T-helper 2 cell (primary cell): ENCODE measurements at places on chromosomes 2 and 18.

DNA sequence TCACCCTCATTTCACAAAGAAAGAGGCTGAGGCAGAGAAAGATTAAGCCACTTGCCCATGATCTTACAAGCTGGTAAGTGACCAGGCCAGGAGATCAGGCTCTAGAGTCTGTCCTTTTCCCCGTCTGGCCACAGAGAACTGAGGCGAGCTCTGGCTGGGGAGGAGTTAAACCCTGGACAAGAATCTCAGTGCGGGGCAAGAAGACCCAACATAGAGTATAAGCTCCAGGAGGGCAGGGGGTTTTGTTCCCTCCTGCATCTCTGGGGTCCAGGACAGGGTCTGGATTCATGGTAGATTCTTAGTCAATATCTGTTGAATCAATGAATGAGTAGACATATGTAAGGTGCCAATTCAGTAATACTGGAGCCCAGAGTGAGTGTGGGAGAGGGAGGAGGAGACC lies 12.9 kb upstream of the INPP5D start:
- no peak for DNase-seq

DNA sequence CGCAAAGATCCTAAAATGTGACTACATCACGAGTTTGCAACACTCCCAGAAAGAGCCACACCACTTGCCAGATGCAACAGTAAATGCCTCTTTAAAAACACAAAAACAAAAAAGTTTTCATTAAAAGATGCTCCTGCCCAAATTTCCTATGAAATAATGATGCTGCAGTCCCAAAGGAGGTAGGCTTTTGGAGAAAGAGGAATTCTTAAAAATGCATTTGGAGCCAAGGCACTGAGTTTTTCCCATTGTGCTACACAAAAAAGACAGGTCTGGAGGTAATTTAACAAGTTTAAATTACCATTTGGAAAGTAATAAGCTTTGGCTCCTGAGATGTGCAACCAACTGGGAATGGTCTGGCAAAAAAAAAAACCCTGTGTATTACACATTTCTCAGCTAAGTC lies 145.0 kb downstream of the PID1 start:
- DNase-seq: no peak

GRCh38 chr2:219071131-219071816 lies 10.6 kb upstream of the IHH start:
- DNase-seq: no peak

- no peak for DNase-seq
These were observed 151.8 kb downstream of the SH3RF3 start for GRCh38 chr2:109280804-109281203.

GRCh38 chr2:98419977-98420725 lies 24.5 kb upstream of the INPP4A start:
- DNase-seq: no peak

DNA sequence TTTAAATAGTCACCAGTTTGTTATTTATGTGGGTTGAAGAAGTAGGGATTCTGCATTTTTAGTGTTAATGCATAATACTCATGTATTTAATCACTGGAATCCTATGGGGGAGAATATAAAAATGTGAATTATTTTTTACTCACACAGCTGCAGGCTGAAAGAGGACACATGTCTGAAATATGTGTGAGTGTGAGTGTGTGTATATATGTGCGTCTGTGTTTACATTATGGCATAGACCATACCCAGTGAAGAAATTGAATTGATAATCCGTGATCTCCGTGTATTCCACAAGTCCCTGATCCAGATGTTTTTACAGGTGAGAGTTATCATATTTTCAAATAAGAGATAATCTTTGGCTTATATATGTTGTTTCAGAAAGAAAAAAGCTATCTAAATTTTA lies 225.3 kb downstream of the ICOS start:
- no peak for DNase-seq

DNA sequence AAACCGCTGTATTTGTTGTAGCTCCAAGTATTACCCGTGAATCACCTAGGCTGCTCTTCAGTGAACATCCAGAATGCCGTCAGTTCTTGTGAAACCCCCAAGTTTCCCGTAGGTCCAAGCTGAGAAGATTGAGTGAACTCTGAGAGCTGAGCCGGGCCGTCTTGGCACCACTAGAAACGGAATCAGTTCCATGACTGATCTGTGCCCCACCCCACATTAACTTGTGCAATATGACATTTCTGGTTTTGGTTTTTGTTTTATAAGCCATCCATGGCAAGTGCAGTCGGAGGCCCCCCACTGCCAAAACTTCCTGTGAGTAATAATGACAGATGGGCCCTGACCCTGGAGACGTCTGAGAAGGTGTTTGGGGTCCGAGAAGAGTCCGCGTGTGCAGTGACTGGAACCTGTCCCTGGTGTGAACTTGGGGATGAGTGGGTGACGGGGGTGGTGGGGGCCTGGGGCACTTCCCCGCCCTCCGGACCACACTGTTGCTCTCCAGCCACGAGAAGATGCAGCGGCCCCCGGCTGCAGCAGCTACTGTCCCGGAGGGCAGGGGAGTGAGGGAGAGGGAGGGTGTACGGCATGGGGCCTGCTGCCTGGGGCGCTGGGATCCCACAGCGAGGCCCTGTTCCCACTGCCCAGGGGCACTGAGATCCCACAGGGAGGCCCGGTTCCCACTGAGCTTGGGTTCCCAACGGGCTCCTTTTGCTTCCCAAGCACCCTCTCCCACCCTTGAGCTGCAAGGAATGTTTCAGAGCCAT lies 26.5 kb downstream of the NFATC1 start:
- no peak for DNase-seq

- no peak for DNase-seq
These were observed 10.2 kb downstream of the FECH start for GRCh38 chr18:57576316-57576715.

- no peak for DNase-seq
These were observed 197.5 kb downstream of the CDH20 start for GRCh38 chr18:61530681-61531080.

DNA sequence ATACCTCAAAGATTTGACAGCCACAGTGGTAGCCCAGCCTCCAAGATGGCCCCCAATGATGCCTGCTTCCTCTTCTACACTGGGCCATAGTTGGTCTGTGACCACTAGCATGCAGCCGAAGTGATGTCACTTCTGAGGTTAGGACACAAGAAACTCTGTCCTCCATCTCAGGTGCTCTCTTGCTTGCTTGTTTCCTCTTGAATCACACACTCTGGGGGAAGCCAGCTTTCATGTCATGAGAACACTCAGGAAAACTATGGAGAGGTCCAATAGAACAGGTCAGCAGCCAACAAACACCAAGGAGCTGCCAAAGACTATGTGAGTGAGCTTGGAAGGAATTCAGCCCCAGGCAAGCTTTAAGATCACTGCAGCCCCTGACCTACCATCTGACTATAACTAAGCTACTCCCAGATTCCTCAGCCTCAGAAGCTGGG lies 3.3 kb upstream of the ADAM17 start:
- no peak for DNase-seq

DNA sequence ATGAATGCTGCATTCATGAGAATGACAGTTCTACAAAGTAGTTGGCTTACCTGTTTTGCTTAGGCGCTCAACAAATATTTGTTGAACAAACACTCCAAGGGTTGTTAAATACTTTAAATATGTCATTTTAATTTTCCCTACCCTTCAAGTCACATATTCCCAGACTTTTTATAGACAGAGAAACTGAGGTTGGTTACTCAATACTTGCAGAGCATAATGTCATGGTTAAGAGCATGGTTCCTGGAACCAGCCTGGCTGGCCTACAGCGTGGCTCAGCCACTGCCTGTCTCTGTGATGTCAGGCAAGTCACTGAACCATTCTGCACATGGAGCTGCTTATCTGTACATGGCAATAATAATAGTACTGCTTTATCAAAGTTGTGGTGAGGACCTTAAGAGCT lies 120.0 kb upstream of the STK17B start:
- no peak for DNase-seq

GRCh38 chr2:145186303-145186702 lies 666.4 kb upstream of the ZEB2 start:
- no peak for DNase-seq

- no peak for DNase-seq
These were observed 5.1 kb upstream of the RAB27B start for GRCh38 chr18:54822872-54823845.
